ENCODE measurements at places on chromosomes 6 and 20.

- no peak for DNase-seq
Measured at GRCh38 chr20:17664025-17664633, 17.9 kb downstream of the RRBP1 start.

GRCh38 chr6:114945392-114945791, 602.6 kb upstream of the HS3ST5 start:
- DNase-seq = no peak

DNA sequence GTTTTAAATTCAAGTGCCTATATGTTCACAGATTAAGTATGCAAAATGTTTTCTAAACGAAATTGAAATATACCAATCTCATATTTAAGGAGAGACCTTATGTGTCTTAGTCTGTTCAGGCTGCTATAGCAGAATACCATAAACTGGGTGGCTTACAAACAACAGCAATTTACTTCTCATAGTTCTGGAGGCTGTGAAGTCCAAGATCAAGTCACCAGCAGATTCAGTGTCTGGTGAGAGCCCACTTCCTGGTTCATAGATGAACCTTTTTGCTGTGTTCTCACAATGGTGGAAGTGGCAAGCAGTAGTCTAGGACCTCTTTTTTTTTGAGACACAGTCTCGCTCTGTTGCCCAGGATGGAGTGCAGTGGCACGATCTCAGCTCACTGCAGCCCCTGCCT, 3.5 kb upstream of the DSTN start:
- no peak for DNase-seq

- DNase-seq = no peak
Measured at GRCh38 chr20:47568019-47568418, 66.3 kb downstream of the NCOA3 start.

- DNase-seq = no peak
Measured at GRCh38 chr6:69918813-69919475, 52.6 kb downstream of the COL19A1 start.

DNA sequence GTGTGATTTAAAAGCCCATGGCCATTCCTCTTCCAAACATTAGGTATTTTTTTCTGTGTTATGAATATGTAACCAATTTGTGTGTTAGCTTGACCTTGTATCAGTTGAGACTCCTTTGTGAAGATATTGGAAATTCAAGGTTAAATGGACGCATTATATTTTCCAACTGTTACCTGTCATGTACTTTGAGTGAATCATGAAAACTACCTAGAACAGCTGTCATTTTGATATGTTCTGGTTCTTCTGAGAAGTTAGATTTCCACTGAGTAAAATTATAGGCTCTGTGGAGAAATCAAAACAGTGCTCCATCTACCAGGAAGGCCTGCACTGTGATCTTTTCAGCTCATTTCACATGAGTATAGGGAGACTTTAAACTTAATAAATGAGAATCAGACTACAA, 470.0 kb downstream of the NKAIN2 start:
- DNase-seq = no peak
